B cell (primary cell): ENCODE measurements at places on chromosomes 4 and X. TPM values are rescaled to one million over a fixed set of nuclear protein-coding genes. Genes with fewer than 3 reads are reported as not detected.

Gene KLHL4
- not detected in 2 replicates for total RNA-seq

Gene ZXDB
- 16.6 and 17.5 TPM in 2 replicates for total RNA-seq

Gene RXFP1
- not detected in 2 replicates for total RNA-seq

Gene MAGEA1
- not detected in 2 replicates for total RNA-seq

Gene ZFP92
- 1.6 and 2.5 TPM in 2 replicates for total RNA-seq

Gene GRPR
- total RNA-seq, result 0.42 and 0.51 TPM in 2 replicates

DNA sequence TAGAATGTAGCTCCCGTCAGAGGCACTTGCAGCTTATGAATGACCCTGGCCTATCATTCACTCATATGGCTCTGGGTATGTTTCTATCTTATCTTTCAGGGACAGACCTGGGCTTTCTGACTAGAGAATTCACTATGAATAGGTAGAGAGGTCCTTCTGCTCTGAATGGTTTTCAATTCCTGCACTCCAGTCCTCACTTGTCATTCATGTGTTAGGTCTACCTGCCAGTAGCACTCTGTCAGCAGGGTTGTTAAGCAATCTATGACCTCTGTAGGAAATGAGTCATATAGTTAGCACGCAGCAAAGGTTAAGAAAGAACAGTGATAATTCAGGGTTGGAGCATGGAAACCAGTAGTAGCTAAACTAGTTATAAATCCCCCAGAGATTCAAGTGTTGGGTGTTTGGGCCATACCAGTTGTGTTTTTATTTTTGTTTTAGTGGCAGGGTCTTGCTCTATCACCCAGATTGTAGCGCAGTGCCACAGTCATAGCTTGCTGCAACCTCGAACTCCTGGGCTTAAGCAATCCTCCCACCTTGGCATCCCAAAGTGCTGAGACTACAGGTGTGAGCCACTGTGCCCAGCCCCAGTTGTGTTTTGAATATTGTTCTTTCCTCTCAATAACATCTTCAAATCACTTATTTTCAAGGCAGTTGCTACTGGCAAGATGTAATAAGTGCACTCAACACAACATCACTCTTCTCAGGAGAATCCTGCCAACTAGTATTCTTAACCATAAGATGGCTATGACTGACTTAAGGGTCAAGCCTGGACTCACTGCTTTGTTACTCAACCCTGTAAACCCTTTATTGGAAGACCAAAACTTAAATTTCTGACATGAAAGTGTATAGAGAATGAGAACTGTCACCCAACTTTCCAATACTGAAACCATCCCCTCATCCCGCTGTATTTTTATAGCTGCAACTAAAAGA, 25.1 kb downstream of the ARL13A start:
- no peak overlapping the region for H3K4me3 ChIP-seq
- DNase-seq, result no peak
- no peaks in the 10 kb centered on the region for H3K36me3 ChIP-seq
- H3K27ac ChIP-seq, result no peak overlapping the region
- H3K4me1 ChIP-seq, result peaks cover 2% of the 10 kb centered on the region

DNA sequence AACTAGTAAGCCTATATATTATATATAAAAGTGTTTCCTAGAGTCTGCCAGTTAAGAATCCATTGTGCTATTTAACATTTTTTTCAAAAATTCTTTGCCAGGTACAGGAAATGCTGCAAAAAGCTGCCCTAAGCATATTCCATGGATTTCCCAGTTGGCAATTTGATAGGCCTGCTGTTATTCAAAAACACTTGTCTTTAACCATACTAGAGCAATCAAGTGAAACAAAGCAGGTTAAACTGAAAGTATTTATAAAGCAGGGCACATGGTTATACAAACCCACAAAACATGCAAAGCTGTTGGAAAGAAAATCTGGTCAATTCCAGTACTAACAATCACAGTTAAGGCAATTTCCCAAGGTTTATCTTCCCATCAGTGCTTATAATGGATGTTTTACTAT, 159.9 kb downstream of the UNC5C start:
- H3K36me3 ChIP-seq, result no peaks in the 10 kb centered on the region
- H3K27me3 ChIP-seq, result no peaks in the 10 kb centered on the region
- no peaks in the 10 kb centered on the region for H3K4me1 ChIP-seq
- H3K27ac ChIP-seq, result no peak overlapping the region

- H3K27me3 ChIP-seq, result peaks cover 5% of the 10 kb centered on the region
- no peaks in the 10 kb centered on the region for H3K36me3 ChIP-seq
- DNase-seq, result no peak
These were observed 103.0 kb upstream of the MAML3 start for GRCh38 chr4:140256941-140257340.

- no peak for DNase-seq
- H3K27ac ChIP-seq, result no peak overlapping the region
- peak overlapping the region; percentile 95 for H3K4me3 ChIP-seq
- peaks cover 22% of the 10 kb centered on the region for H3K4me1 ChIP-seq
These were observed 1.2 kb downstream of the IL15 start for GRCh38 chr4:141637565-141637964.

- no peaks in the 10 kb centered on the region for H3K36me3 ChIP-seq
- peak overlapping the region; percentile 47 for H3K27ac ChIP-seq
- peak; percentile 79 for DNase-seq
- no peaks in the 10 kb centered on the region for H3K27me3 ChIP-seq
- H3K4me1 ChIP-seq, result peaks cover 20% of the 10 kb centered on the region
- no peak overlapping the region for H3K4me3 ChIP-seq
These were observed 202.0 kb downstream of the RRAGB start for GRCh38 chrX:55919367-55920221.

GRCh38 chr4:89254847-89255246, 52.8 kb downstream of the GPRIN3 start:
- peak; percentile 52 for DNase-seq
- no peaks in the 10 kb centered on the region for H3K27me3 ChIP-seq
- H3K4me1 ChIP-seq, result no peaks in the 10 kb centered on the region
- H3K36me3 ChIP-seq, result no peaks in the 10 kb centered on the region

GRCh38 chrX:72005046-72005445, 94.4 kb downstream of the NHSL2 start:
- no peaks in the 10 kb centered on the region for H3K4me1 ChIP-seq
- no peaks in the 10 kb centered on the region for H3K36me3 ChIP-seq
- no peak overlapping the region for H3K4me3 ChIP-seq
- DNase-seq, result no peak

DNA sequence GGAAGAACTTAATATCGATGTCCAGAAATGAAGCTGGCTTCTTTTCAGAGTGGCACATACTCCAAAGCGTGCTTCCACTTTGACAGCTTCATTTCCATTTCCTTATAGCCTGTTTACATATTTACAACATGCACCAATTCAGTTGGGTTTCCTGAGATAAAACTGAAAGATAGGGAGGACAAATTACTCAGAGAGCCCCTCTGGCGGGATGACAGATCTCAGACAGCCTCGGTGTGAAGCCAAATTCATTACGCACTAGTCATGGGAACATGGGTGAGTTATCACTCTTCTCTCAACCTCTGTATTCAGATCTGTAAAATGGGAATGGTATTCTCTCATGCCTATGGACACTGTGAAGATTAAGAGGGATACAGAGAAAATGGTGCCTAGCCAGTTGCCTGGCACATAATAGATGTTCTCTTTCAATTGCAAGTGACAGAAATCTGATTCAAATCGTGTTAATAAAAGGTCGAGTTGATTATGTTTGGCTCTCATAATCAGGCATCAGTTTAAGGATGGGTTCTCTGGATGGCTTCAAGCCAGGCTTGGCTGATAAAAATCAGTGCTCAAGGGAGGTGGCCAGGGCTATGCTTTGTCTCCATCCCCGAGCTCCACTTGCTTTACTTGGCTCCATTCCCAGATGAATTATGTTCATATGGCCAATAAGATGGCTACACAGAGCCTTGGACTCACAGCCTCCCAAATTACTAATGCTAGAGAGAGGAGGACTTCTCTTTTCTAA, 132.2 kb upstream of the C1QTNF7 start:
- no peak overlapping the region for H3K4me3 ChIP-seq
- H3K27ac ChIP-seq, result no peak overlapping the region
- H3K4me1 ChIP-seq, result no peaks in the 10 kb centered on the region
- H3K36me3 ChIP-seq, result no peaks in the 10 kb centered on the region
- no peak for DNase-seq
- no peaks in the 10 kb centered on the region for H3K27me3 ChIP-seq

GRCh38 chr4:188168726-188169373, 29.6 kb downstream of the TRIML1 start:
- H3K27ac ChIP-seq, result no peak overlapping the region
- no peaks in the 10 kb centered on the region for H3K4me1 ChIP-seq
- no peak for DNase-seq
- H3K36me3 ChIP-seq, result no peaks in the 10 kb centered on the region
- no peaks in the 10 kb centered on the region for H3K27me3 ChIP-seq
- no peak overlapping the region for H3K4me3 ChIP-seq

GRCh38 chrX:41405551-41405950, 41.6 kb upstream of the NYX start:
- no peak overlapping the region for H3K27ac ChIP-seq
- H3K4me1 ChIP-seq, result no peaks in the 10 kb centered on the region
- no peak overlapping the region for H3K4me3 ChIP-seq

DNA sequence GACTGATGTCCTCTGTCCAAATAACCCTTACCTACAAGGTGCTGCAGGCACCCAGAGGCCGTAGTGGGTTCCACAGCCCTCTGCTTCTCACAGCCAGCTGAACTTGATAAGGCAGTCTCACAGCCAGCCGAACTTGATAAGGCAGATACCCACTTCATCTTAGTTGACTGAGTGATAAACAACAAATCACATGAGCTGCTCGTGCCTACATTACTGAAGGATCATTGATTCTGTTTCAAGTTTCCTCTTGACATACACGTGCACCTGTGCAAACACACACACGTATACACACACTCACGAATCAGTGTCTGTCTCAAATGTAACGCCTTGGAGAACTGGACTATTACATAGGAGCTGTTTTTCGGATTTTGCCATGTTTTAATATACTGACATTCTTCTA, 276.3 kb downstream of the DCTD start:
- no peaks in the 10 kb centered on the region for H3K27me3 ChIP-seq
- H3K36me3 ChIP-seq, result no peaks in the 10 kb centered on the region
- no peak overlapping the region for H3K4me3 ChIP-seq
- H3K4me1 ChIP-seq, result no peaks in the 10 kb centered on the region

- H3K36me3 ChIP-seq, result no peaks in the 10 kb centered on the region
- peaks cover 11% of the 10 kb centered on the region for H3K4me1 ChIP-seq
- no peak for DNase-seq
These were observed 607.1 kb upstream of the DIPK2B start for GRCh38 chrX:45807572-45808425.

- H3K27me3 ChIP-seq, result peaks cover 31% of the 10 kb centered on the region
- peaks cover 28% of the 10 kb centered on the region for H3K4me1 ChIP-seq
- H3K36me3 ChIP-seq, result no peaks in the 10 kb centered on the region
- no peak overlapping the region for H3K4me3 ChIP-seq
These were observed 1.4 kb downstream of the CXXC4 start for GRCh38 chr4:104493081-104493831.

DNA sequence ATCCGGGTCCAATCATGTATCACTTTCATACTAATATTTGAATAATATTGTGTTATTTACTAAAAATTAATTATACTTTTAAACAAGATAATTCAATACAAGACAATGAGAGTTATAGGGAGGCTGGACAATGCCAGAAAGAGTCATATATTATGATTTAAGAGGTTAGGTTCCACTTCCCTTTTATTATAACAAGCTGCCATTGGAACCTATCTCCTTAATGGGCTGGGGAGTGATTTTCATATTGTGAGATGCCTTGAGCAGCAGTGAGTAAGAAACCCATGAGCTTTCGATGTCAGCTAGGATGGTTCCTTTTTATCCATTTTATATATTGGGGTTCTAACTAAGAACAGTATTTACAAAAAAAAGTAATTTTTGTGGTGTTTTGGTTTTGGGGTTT, 91.8 kb downstream of the MAB21L2 start:
- H3K4me1 ChIP-seq, result no peaks in the 10 kb centered on the region
- no peaks in the 10 kb centered on the region for H3K36me3 ChIP-seq
- no peak for DNase-seq
- no peak overlapping the region for H3K27ac ChIP-seq

- H3K36me3 ChIP-seq, result no peaks in the 10 kb centered on the region
- no peaks in the 10 kb centered on the region for H3K27me3 ChIP-seq
- no peak for DNase-seq
- H3K27ac ChIP-seq, result no peak overlapping the region
- no peaks in the 10 kb centered on the region for H3K4me1 ChIP-seq
These were observed 35.1 kb upstream of the ADH4 start for GRCh38 chr4:99179178-99179577.

- H3K4me3 ChIP-seq, result no peak overlapping the region
- H3K27me3 ChIP-seq, result no peaks in the 10 kb centered on the region
- no peak overlapping the region for H3K27ac ChIP-seq
- H3K4me1 ChIP-seq, result no peaks in the 10 kb centered on the region
- H3K36me3 ChIP-seq, result no peaks in the 10 kb centered on the region
These were observed 38.8 kb downstream of the MTM1 start for GRCh38 chrX:150607201-150607600.

DNA sequence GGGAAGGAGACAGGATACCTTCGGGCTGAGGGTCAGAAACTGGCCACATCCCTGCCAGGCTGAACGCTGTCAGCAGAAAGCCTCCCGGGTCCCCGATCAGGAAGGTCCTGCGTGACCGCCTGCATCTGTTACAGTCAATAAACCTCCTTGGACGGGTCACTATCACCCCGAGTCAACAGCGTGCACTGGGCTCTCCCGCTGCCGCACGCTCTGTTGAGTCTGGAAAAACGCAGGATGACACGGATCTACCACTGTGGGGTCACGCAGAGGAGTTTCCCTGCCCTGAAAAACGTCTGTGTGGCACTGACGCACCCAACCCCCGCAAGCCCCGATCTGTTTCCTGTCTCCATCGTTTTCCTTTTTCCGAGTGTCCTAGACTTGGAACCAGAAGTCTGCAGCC, 12.1 kb downstream of the PPP2R3B start:
- no peak overlapping the region for H3K4me3 ChIP-seq
- H3K36me3 ChIP-seq, result no peaks in the 10 kb centered on the region
- no peak for DNase-seq
- no peak overlapping the region for H3K27ac ChIP-seq
- H3K27me3 ChIP-seq, result peaks cover 33% of the 10 kb centered on the region

DNA sequence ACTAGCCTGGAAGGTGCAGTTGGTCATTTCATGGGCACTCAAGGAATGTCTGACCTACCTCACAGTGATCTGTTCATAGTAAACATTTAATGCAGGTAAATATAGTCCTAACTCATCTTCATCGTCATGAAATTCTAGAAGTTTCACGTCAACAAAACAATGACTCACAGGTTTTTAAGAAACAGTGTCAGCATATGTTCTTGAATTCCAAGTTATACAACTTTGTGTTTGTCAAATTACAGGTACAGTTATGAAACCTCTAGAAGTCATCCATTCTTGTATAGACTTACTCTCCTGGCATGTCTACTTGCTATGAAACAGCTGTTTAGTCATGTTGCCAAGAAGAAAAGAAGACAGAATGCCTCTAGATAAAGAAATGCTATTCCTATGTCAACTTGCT, 46.6 kb downstream of the AFM start:
- DNase-seq, result no peak
- no peak overlapping the region for H3K27ac ChIP-seq
- H3K36me3 ChIP-seq, result no peaks in the 10 kb centered on the region
- H3K27me3 ChIP-seq, result no peaks in the 10 kb centered on the region

GRCh38 chr4:36273276-36273675, 8.1 kb upstream of the DTHD1 start:
- H3K4me3 ChIP-seq, result no peak overlapping the region
- DNase-seq, result no peak
- no peak overlapping the region for H3K27ac ChIP-seq
- H3K27me3 ChIP-seq, result no peaks in the 10 kb centered on the region
- H3K36me3 ChIP-seq, result no peaks in the 10 kb centered on the region

GRCh38 chr4:78410676-78411075, 140.9 kb upstream of the ANXA3 start:
- H3K27me3 ChIP-seq, result no peaks in the 10 kb centered on the region
- no peaks in the 10 kb centered on the region for H3K4me1 ChIP-seq
- no peaks in the 10 kb centered on the region for H3K36me3 ChIP-seq
- H3K4me3 ChIP-seq, result no peak overlapping the region

GRCh38 chr4:184400375-184400870, 73.9 kb downstream of the IRF2 start:
- H3K4me1 ChIP-seq, result peaks cover 23% of the 10 kb centered on the region
- H3K27ac ChIP-seq, result no peak overlapping the region
- no peaks in the 10 kb centered on the region for H3K27me3 ChIP-seq
- no peak overlapping the region for H3K4me3 ChIP-seq
- peaks cover 79% of the 10 kb centered on the region for H3K36me3 ChIP-seq
